ENCODE measurements at places on chromosomes 5 and 9.

GRCh38 chr5:151047814-151048425 is 27.5 kb downstream of the GPX3 start:
- peak; percentile 40 for DNase-seq

DNA sequence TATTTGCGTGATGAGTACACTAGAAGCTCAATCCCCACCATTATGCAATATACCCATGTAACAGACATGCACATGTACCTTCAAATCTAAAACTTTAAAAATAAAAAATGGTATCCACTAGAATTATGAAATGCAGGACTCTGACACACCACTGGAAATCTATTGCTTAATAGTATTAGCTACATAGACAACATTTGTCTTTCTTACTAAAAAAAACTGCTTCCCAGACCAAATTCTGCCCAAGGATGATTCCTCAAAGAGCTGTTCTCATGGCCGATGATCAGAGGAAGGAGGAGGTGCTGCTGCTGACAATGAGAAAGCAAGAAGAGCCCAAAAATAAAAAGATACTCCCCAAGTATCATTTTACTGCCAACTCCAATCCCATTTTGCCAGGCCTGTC is 67.2 kb downstream of the TTC39B start:
- DNase-seq: no peak

DNA sequence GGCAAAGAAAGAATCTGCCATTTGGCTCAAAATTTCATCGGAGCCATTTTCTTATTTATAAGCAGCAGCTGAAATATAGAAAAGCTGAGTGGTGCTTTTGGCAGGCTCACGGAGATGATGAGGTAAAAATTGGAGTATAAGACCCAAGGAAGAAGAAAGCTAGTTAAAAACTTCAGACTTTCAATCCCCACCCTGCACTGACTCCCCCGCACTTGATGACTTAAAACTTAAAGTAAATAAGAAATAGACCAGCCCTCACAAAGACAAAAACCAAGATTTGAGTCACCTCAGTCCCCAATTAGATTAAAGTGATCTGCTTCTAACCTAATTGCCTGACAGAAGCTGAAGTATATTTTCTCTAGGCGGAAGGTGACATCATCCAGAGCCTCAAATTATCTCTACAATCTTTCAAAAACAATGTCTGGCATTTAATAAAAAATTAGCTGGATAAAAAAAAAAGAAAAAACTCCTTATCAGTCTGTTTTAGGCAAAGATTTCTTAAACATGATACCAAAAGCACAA is 124.0 kb upstream of the PJA2 start:
- DNase-seq: no peak

DNA sequence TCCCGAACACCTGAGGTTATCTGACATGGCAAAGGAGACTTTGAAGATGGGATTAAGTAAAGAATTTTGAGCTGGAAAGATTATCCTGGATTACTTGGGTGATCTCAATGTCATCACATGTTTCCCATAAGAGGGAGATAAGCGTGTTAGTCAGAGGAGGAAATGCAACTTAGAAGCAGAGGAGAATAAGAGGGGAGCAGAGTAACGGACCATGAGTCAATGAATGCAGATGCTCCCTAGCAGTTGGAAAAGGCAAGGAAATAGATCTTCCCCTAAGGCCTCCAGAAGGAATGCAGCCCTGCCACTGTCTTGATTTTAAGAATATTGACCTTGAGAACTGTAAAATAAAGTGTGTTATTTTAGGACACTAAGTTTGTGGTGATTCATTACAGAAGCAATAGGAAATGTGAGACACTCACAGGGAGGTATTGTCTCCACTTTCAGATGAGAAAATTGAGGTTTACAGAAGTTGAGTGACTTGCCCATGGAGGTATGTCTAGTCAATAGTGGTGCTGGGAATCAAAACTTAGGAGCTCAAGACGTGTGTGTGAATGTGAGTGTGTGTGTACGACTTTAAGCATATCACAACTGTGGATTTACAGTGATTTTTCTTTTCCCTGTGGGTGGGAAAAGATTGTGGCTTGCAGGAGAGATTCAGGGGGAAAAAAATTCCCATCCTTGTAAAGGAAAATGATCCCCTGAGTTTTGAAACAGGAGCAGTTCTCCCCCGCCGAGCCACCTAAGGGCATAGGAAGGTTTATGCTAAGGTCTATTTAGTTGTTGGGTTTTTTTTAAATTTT is 125.3 kb downstream of the TRIM32 start:
- no peak for DNase-seq

DNA sequence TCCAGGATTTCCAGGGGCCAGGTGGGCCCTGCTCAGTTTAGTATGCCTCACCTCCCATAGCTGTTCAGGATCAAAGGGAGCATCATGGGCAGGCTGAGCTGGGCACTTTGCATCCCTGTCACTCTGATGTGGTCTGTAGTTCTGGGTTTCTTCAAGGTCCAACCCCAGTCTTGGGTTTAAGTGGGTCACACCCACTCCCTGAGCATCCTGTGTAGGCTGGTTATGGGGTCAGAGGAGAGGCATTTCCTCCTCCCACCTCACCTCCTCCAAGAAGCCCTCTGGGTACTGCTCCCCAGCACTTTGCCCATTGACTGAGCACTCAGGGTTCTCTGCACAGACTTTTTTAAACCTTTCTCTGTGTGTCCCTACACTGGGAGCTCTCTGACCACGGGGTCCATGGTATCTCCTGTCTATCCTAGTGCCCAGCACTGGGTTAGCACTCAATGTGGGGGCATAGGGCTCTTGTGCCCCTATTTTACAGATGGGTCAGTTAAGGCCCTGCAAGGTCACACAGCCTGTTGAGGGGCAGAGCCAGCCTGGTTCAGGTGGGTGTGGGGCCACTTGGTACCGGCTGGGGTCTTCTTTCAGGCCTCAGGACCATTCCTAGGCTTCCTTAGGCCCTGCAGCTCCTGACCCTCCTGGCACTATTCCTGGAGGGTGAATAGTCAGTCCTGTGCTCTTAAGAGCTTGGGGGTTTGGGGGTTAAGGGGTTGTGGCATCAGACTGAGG is 19.0 kb downstream of the CXXC5 start:
- no peak for DNase-seq

DNA sequence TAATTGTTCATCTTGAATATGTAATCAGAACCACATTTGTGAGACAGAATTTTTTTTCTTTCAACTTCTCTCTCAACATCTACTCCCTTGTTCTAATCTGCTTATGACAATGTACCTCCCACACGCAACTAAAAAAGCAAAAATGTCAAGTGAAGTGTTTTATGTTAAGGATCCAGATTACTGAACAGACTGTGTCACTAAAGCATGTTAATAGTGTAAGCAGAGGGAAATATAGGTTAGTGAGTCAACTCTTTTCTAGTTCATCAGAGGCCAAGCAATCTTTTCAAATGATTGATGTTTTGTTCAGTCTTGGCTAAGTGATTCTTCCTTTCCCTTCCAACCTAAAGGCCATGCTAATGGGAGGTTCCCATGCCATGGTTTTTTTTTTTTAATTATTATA is 34.7 kb upstream of the IDNK start:
- DNase-seq: no peak
